ENCODE measurements at places on chromosomes 11 and 22.

GRCh38 chr11:108780119-108780518 lies 115.2 kb downstream of the DDX10 start:
- DNase-seq, result no peak

GRCh38 chr22:19871845-19872778 lies 17.4 kb upstream of the GNB1L start:
- peak; percentile 3 for DNase-seq

GRCh38 chr11:70541699-70542098 lies 143.4 kb downstream of the CTTN start:
- DNase-seq, result no peak

DNA sequence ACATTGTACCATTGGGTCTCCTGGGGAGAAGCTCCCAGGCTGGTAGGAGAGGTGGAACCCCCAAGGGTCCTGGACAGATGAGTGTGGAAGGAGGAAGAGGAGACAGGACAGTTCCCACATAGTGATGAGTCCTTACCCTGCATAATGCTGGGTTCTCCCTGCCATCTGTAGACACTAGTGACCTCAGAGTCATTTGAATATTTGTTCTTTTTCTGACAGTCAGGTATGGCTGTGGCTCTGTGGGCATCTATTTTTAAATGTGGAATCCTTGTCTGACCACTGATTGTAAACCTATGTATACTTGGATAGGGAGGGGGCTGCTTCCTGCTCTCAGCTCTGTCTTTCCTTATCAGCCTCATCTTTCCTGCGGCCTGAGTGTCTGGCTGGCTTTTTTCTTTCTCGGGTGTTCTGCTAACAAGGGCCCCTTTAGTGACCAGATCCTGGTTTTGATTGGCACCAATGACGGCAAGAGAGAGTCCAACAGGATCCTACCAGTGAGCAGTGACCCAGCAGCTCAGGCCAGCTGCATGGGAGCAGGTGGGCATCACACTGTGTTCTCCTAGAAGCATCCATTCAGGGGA lies 2.6 kb upstream of the SLC5A1 start:
- DNase-seq, result no peak

- DNase-seq, result no peak
Measured at GRCh38 chr11:75878933-75879332, 63.9 kb downstream of the UVRAG start.

- DNase-seq, result peak; percentile 51
Measured at GRCh38 chr11:62708793-62709192, 1.3 kb downstream of the GNG3 start.

DNA sequence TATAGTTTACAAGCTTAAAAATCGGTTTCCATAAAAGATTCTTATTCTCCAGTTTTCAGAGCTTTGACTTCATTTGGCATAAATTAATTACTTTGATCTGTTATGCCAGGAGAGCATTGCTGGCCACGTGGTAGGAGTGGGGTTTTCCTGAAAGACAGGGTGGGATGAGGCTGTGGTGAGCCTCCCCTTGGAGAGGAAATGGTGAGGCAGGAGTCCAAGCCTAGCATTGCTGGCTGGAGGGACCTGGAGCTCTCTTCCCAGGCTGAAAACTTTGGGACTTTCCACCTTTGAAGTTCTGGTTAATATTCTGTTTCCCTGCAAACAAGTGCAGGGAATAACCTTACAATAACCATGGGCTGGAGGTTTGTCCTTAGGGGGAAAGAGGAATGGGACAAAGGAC lies 21.1 kb upstream of the CSF2RB start:
- DNase-seq, result no peak

GRCh38 chr11:76781046-76781801 lies 1.9 kb upstream of the TSKU start:
- no peak for DNase-seq

DNA sequence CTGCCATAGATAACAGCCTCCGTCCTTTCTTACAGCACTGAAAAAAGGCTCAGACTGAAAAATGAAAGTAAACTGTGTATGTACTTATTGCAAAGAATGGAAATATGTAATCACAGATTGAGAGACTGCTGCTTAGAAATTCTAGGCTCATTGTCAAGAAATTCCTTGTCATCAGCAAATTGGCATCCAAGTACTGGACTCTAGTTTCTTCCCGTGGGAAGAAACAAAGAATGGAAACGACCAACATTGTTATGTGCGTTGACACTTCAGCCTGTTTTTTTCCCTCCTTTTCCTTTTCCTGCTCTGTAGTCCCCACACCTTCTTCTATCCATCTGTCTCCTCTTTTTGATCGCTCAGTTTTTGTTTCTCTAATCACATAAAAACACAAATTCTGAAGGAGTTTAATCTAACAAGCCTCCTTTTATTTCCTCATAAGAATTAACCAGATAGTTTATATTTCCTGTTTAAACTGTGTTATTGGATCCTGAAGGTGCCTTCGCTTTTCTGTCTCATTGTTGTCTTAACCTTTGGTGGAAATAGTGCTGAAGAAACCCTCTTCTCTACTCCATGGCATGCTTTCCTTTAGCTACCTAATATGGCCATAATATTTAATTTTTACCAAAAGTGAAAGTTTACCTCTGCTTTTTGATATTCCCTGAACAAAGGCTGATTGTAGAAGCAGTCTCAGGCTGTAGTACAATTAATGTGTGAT lies 20.0 kb upstream of the CASP12 start:
- DNase-seq, result peak; percentile 17

DNA sequence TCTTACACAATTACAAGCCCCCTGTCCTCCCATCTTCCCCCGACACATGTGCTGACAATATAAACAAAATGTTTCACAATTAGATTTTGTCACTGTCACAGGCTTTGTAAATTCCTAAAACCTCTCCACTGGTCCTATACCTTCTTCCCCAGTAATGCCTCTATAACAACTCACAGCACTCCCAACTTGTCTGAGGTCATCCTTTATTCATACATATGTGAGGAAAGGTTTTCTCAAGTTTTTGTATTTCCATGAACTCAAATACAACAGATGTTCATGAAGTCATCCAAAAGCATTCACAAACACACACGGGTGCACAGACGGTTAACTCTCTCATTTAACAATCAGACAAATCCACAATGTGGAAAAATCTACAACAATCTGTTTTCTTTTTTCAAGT lies 1.9 kb downstream of the OR52H1 start:
- no peak for DNase-seq

- no peak for DNase-seq
Measured at GRCh38 chr11:115591380-115591779, 87.2 kb upstream of the CADM1 start.

- DNase-seq, result no peak
Measured at GRCh38 chr11:1368216-1368615, 21.5 kb upstream of the BRSK2 start.

DNA sequence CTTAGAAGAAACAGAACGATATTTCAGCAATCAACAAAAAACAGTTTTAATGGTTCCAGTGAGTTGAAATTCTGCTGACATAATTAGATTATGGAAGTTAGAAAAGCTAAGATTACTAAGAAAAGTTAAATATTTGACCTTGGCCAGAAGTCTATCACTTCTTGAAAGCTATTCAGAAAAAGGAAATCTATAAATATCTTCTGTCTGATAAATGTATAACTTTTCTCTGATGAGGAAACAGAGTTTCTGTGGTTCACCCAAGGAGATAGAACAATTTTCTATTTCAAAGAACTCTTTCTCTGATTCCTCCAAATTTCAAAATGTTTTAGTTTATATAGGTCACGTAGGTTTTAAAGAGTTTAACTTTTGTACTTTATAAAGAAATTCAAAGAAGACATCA lies 438.4 kb upstream of the CHORDC1 start:
- DNase-seq, result no peak

DNA sequence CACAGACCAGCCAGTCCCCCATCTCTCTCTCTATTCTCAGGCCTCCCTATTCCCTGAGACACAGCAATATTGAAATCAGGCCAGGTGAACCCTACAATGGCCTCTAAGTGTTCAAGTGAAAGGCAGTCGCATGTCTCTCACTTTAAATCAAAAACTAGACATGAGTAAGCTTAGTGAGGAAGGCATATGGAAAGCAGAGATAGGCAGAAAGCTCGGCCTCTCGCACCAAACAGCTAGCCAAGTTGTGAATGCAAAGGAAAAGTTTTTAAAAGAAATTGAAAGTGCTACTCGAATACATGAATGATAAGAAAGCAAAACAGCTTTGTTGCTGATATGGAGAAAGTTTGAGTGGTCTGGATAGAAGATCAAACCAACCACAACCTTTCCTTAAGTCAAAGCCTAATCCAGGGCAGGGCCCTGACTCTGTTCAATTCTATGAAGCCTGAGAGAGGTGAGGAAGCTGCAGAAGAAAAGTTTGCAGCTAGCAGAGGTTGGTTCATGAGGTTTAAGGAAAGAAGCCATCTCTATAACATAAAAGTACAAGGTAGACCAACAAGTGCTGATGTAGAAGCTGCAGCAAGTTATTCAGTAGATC lies 19.8 kb upstream of the MPZL2 start:
- DNase-seq, result peak; percentile 30

GRCh38 chr11:42526426-42526825 lies 785.4 kb upstream of the API5 start:
- no peak for DNase-seq

DNA sequence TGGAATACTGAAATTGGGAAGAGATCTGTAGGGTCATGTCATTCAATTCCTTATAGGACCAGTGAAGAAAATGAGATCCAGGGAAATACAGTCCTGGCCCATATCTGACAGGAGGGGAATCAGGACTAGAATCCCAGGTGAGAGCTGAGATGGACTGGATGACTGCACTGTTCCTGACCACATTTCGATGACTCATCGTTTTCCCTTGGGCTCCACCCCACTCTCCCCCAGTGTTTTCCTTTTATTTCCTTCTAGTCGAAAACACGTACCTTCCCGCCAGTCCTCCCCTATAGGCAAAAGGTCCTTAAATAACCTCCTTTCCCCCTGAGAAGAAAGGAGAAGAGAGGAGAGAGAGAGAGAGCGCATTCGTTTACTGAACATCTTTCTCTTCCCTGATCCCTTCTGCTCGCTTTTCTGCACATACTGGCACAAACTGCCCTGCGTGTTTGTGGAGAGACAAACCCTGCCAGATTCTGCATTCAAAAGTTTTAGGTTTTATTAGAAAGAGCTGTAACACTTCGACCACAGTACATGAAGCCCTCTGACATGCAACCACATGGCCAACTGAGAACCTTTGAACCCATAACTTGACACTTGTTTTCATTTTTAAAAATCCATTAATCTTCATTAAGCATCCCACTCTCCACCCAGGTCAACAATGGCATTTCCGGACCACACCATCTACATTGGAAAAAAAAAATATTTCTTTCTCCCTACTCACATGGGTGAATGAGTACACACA lies 565.7 kb downstream of the METTL15 start:
- no peak for DNase-seq

- no peak for DNase-seq
Measured at GRCh38 chr11:129937592-129938238, 42.3 kb upstream of the NFRKB start.

DNA sequence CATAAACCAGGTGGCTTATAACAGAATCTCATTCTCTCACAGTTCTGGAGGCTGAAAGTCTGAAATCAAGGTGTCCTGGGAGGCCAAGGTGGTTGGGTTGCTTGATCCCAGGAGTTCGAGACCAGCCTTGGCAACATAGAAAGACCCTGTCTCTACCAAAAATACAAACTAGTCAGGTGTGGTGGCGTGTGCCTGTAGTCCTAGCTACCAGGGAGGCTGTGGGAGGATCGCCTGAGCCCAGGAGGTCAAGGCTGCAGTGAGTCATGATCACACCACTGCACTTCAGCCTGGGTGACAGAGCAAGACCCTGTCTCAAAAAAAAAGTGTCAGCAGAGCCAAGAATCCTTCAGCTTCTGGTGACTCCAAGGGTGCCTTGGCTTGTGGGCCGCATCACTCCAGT lies 8.9 kb upstream of the PRR5 start:
- DNase-seq, result no peak

- DNase-seq, result peak; percentile 91
Measured at GRCh38 chr11:117814766-117815261, 9.7 kb downstream of the FXYD2 start.

DNA sequence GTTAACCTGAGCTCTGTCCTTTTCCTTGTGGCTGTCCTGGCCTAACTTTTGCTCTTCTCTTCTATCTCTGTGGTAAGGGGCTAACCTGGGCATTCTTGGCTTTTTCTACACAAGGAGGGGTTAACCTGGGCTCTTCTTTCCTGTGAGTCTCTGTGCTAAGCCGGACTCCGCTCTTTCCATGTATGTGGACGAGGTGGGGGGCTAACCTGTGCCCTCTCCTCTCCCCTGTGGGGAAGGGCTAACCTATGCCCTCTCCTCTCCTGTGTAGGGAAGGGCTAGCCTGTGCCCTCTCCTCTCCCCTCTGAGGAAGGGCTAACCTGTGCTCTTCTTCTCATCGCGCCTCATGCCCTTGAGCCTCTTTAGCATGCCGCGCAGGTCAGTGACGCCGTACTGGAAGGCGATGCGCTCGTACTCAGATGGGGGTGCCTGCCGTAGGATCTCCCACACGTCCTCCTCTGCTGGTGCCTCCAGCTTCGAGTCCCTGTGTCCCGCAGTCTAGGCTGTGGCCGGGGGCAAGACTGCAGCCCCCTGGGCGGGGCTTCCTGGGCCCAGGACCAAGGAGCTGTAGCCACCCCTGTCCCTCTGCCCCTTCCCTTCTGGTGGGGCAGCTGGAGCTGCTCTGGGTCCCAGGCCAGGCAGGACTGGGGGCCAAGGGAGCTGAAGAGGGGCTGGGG lies 6.5 kb downstream of the MYBPC3 start:
- no peak for DNase-seq
